ENCODE measurements at places on chromosomes 5 and 9. TPM values are rescaled to one million over a fixed set of nuclear protein-coding genes. Genes with fewer than 3 reads are reported as not detected.

The FRMPD1 gene
- not detected for total RNA-seq

- DNase-seq, result no peak
These were observed 450.0 kb downstream of the CCDC171 start for GRCh38 chr9:16002816-16003215.

DNA sequence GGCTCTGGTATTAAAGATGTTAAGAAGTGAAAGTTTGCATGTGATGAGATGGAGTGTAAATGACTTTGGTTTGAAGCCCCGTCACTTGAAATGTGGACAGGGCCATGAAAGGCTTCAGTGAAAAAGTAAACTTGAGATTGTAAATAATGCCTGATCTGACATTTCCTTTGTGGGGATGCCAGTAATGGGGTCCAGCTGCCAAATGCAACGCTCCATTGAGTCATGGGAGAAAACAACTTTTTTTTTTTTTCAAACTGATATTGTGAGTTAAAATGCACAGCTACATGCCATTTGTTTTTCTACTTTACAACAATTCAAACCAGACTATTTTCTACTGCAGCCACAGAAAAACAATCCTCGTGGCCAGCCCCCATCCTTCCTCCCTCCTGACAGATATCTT lies 327.0 kb upstream of the TNC start:
- no peak for DNase-seq

GRCh38 chr5:133117912-133118445 lies 66.2 kb downstream of the HSPA4 start:
- no peak for DNase-seq

The FOXD4L4 gene
- total RNA-seq, result 0.07 TPM

DNA sequence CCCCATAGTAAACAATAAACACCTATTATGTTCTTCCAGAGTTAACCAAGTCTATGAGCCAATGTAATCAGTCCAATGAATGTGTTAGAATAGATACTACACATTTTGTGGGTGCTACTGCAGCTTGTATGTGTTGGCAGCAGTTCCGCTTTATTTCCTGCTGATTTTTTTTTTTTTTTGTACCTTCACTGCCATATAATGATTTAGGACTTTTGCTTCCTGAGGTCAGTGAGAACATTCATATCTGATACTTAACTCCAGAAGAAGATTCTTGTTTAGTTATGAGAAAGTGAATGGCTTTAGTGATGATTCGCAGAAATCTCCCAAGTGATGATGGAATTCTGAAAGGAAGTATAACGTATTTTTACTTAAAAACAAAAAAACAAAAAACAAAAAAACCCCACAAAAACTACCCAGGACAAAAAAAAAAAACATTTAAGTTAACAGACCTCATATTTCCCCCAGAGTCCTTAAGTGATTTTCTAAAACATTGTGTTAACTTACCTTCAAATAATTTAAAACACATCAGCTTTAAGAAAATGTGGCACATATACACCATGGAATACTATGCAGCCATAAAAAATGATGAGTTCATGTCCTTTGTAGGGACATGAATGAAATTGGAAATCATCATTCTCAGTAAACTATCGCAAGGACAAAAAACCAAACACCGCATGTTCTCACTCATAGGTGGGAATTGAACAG lies 24.7 kb upstream of the LMNB1 start:
- no peak for DNase-seq

DNA sequence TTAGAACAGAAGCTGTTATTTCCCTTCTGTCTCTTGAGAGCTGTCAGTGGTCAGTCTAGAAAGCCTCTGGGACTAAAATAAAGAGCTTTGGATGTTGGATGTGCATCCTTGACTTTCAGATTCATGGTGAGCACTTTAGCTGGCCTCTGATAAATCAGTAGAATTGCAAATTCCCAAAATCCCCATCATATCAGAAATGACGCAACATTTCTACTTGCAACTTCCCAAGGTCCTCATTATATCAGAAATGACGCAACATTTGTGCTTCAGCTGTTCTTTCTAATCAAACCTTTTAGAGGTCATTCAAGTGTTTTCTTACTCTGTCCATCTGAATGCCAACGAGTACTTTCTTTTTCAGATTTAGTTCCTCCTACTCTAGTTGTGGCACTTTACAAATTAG lies 167.3 kb upstream of the MOCS2 start:
- no peak for DNase-seq

The GDNF gene
- total RNA-seq, result 0.05 TPM

- peak; percentile 56 for DNase-seq
These were observed 94.2 kb downstream of the TMEM174 start for GRCh38 chr5:73266925-73267765.

- peak; percentile 79 for DNase-seq
These were observed 93.7 kb downstream of the NDFIP1 start for GRCh38 chr5:142202282-142202681.

- no peak for DNase-seq
These were observed 346.4 kb upstream of the RIOK2 start for GRCh38 chr5:97529354-97529985.

The OR1Q1 gene
- not detected for total RNA-seq

DNA sequence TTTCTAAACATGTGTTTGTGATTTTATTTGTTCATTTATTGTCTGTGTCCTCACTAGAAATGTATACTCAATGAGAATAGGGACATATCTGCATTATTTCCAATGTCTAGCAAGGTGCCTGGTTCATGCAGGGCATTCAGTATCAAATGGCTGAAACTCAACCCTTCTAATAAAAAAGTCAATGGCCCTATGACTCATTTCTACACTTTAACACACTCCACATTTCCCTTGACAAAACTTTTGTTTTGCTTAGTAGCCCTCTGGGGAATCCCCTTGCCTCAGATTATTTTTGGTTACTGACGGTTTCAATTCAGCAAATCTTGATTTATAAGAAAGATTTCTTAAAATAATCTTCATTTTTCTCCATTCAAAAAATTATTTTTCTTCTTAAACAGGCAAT lies 206.0 kb upstream of the DMRTA1 start:
- peak; percentile 82 for DNase-seq

DNA sequence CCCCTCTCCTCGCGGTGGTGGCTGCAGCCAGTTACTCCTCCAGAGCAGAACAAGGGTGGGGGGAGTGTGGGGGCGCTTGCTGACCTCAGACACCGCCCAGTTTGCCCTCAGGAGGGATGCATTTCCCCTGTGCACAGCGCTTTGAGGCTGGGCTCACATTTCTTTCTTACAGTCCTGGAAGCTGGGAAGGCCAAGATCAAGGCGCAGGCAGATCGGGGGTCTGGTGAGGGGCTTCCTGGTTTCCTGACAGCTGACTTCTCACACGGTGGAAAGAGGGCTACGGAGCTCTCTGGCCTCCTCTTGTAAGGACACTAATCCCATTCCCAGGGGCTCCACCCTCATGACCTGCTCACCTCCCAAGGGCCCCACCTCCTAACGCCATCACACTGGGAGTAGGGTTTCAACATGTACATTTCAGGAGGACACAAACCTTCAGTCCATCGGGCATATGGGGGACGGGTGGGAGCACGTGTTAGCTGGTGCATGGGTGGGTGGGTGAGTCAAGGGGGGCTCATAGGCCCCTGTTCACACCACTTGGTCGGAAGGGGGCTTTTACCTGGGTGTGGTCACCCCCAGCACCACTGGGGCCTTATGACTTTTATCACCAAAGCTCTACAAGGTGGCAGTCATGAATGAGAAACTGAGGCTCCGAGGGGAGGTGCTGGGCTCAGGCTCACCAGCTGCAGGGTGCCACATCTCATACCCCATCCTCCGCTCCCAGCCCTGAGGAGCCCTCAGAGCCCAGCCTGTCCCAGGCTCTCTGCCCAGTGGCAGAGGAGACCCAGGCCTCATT lies 7.7 kb upstream of the SCGB3A1 start:
- DNase-seq, result no peak

- DNase-seq, result no peak
These were observed 764 bp upstream of the VDAC1 start for GRCh38 chr5:134005417-134006061.

The PCDHB2 gene
- 2.1 TPM for total RNA-seq

The PCDHA3 gene
- total RNA-seq, result not detected

- DNase-seq, result no peak
These were observed 9.6 kb downstream of the HMCN2 start for GRCh38 chr9:130275156-130275555.

The PRDM9 gene
- not detected for total RNA-seq

The TMEM232 gene
- 0.22 TPM for total RNA-seq

The PKD2L2 gene
- total RNA-seq, result 0.17 TPM

DNA sequence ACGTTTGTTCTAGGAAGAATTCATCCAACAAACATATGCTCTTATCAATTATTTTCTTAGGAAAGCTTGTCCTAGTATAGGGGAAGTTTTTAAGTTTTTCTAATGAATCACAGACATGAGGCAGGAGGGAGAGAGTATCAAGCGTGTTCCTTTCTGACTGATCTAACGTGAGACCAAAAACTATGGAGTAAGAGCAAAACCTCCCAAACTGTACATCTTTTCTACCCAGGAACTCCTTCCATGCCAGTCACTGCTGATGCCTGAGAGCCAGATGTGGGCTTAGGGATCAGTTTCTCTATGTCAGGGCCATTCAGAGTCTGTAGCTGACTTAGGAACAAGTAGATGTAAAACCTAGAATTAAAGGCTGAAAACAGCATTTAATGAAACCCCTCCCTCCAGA lies 51.7 kb upstream of the NFIB start:
- no peak for DNase-seq

DNA sequence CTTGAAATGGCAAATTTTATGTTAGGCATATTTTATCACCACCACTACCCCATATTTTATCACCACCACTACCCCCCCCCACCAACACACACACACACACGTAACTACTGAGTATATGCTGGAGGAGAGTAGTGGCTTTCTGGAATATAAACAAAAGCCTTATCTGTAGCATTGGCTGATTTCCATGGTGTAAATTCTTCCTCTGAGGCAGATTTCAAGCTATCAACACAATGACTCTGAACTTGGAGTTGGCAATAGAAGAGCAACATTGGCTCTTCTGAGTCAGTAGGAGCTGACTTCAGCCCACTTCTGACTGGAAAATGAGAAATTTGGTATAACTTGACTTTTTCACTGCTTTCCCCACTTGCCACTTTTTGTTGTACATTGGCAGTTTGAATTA lies 143.0 kb downstream of the CAVIN4 start:
- no peak for DNase-seq
